Dorsolateral prefrontal cortex (tissue), 122 donors: ENCODE measurements at places on chromosomes 2 and 18. TPM values are rescaled to one million over a fixed set of nuclear protein-coding genes. Genes with fewer than 3 reads are reported as not detected.

GRCh38 chr2:103525756-103526155 lies 763.9 kb downstream of the TMEM182 start:
- no peak for DNase-seq

- DNase-seq, result no peak
These were observed 34.8 kb downstream of the PPP1R1C start for GRCh38 chr2:182020286-182021070.

GRCh38 chr18:45503990-45504389 lies 111.3 kb upstream of the SLC14A2 start:
- DNase-seq, result no peak

- no peak for DNase-seq
These were observed 298.4 kb downstream of the LPIN1 start for GRCh38 chr2:12044857-12045256.

DNA sequence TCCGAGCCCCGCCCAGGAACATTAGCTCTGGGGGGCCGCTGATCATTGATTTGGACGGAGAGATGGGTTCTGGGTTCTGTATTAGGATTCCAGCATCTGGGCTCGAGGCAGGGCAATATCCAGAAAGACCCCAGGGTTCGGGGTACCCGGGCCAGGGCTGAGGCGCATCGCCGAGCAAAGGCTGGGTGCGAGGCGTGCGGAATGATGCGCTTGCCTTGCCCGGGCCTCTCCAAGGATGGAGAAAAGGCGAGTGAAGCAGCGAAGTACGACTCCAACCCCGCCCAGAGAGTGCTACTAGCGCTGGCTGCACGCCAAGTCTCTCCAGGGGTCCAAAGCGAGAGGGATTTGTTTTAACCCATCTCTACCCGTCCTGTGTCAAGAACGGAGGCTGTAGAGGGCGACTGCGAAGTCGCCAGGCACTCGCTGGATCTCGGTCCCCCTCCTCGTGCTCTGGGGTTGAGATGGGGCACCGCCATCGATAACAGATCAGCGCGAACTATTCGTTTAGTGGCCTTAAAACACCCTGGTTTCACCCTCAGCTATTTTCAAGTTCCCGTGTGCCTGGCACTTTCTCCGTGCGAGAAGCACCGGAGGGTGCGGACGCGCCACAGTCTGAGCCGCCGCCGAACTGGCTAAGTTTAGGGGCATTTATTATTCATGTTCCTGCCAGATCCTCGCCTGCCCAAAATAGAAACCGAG lies 1.9 kb downstream of the ADCYAP1 start:
- DNase-seq, result no peak

Gene FAM237A
- not detected for total RNA-seq
